CD4-positive, alpha-beta T cell treated with Interleukin-12 subunit alpha and Interleukin-12 subunit beta, for 1 hour (primary cell): ENCODE measurements at places on chromosomes 1 and 21.

- no peak for DNase-seq
Observed at GRCh38 chr21:38413958-38414548, 84.2 kb downstream of the ERG start.

DNA sequence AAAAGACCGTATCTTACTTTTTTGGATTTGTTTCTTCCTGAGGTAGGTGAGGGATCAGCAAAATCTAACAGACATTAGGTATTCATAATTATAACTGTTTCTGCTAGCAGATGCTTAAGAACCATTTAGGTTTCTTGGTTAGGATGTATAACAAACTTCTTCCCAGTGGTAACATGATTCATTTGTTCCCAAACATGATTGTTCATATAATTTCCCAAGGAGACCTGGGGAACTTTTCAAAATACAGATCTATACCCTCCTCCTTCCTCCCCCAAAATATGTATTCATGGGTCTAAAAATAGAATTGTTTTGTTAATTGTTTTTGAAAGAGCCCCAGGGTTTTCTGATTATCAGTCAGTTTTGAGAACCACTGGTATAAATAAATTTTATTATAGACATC, 228.2 kb downstream of the COP1 start:
- DNase-seq: no peak

DNA sequence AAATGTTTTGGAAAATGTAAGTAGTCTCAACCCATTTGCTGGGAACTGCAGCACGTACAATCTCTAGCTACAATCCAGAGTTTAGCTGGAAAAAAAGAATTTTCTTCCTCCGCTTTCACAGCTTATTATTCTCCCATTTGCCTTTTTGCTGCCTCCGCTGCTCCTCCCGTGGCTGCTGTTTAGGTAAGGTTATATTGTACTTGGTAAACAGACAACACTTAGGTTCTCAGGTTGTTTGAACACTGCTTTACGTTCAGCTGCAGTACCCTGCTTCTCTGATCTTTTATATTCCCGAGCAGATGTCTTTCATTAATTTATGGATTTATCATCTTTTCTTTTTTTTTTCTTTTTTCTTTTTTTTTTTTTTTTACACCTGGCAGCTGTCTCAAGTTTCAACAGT, 14.3 kb downstream of the PROX1 start:
- DNase-seq: no peak

- no peak for DNase-seq
Observed at GRCh38 chr1:98497497-98497896, 164.0 kb upstream of the SNX7 start.

GRCh38 chr1:9807541-9807940, 16.2 kb downstream of the CLSTN1 start:
- DNase-seq: no peak

- DNase-seq: no peak
Observed at GRCh38 chr1:79198832-79199231, 192.3 kb upstream of the ADGRL4 start.

DNA sequence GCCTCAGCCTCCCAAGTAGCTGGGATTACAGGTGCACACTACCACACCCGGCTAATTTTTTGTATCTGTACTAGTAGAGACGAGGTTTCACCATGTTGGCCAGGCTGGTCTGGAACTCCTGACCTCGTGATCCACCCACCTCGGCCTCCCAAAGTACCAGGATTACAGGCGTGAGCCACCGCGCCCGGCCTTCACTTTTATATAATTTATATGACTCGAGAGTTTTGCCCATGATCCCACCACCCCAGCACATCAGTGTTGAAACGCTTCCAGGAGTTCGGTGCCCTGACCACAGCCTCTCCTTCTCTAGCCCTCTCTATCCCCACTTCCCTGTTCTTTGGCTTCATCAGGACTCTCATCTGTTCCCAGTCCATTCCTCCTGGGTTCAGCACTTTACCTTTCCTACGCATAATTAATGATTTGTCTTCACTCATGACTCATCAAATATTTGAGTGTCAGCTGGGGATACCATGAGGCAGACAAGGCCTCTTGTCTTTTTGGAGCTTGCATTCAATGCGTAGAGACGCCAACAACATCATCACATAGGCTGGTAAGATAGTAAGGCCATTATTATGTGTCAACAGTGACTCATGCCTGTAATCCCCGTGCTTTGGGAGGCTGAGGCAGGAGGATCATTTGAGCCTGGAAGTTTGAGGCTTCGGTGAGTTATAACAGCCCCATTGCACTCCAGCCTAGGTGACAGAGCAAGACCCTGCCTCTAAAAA, 1.4 kb downstream of the PMF1 start:
- no peak for DNase-seq

DNA sequence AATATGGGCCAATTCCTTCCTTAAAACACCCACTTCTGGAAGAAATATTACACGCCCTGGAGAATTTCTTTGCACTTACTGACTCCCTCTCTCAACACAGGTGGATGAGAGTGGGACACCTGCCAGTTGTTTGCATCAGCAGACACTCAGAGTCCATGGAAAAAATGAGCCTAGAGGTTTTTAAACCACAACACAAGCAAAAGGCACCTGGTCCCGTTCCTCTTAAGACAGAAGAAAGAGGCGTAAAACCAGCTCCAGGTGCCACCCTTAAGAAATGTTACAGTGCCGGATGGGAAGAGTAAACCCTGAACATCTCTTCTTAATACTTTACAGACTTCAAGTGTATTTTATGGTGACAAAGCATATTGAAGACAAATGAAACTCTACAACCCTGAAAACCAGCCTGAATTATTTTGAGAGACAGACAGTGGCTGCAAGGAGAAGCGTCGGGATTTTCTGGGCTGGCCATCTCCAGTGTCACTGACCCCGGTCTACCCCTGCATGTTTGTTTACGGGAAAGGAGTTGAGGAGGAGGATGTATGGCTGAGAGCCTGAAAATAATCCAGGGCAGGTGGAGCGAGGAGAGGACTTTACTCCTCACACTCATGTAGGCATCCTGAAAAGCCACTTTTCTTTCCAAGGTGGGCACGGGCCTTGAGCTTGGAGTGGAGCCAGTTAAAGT, 7.8 kb upstream of the RIPK4 start:
- no peak for DNase-seq

DNA sequence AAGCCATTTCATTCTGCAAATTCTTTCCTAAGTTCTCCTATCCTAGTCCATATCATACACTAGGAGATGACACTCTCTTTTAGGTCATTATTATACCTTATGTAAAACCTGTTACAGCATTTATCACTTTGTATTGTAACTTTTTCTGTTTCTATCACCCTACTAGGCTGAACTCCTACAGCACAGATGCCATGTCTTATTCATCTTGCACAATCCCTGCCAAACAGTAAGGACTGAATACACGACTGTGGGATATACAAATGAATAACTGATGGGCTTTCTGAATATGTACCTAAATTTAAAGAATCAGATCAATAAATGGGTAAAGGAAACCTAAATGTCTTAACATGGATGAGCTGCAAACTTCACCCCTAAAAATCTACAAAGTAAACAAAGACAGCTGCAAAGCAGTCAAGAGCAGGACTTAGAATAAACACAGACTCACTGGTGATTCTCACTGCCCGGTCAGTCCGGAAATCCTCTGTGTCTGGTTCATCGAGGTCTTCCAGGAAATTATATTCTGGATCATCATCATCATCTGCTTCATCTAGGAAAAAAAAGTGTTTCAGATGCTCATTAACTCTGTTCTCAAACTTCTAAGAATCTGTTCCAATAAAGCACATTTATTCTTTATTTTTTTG, 62.3 kb downstream of the GON4L start:
- no peak for DNase-seq

GRCh38 chr21:31604591-31605190, 54.8 kb upstream of the SOD1 start:
- peak; percentile 67 for DNase-seq

- DNase-seq: no peak
Observed at GRCh38 chr1:228160201-228160761, 5.3 kb upstream of the IBA57 start.

GRCh38 chr1:84253891-84254290, 47.6 kb upstream of the SAMD13 start:
- DNase-seq: no peak

GRCh38 chr1:78603206-78603605, 17.0 kb upstream of the IFI44L start:
- no peak for DNase-seq

- no peak for DNase-seq
Observed at GRCh38 chr1:37825506-37825905, 17.5 kb upstream of the YRDC start.

DNA sequence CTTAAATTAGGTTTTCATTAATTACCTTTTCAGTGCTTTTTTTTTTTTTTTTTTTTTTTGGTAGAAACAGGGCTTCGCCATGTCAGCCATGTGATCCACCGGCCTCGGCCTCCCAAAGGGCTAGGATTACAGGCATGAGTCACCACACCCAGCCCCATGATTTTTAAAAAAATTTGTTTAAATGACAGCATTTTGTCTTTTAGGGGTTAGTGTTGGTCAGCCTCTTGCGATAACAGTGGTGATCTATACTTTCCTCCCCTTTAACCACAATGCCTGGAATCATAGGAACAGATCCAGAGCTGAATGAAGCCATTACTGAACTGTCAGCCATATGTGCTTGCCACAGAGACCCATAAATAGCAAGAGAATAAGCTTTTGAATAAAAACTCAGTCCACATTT, 73.9 kb downstream of the CACHD1 start:
- no peak for DNase-seq

DNA sequence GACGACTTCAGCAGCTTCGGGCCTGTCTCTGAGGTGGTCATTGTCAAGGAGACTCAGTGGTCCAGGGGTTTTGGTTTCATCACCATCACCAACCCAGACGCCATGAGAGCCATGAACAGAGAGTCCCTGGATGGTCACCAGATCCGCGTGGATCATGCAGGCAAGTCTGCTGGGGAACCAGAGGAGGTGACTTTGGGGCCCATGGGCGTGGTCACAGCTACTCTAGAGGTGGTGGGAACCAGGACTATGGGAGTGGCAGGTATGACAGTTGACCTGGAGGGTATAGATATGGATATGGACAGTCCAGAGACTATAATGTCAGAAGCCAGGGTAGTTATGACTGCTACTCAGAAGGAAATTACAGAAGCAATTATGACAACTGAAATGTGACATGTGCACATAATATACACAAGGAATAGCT, 19.3 kb upstream of the METTL13 start:
- DNase-seq: no peak

DNA sequence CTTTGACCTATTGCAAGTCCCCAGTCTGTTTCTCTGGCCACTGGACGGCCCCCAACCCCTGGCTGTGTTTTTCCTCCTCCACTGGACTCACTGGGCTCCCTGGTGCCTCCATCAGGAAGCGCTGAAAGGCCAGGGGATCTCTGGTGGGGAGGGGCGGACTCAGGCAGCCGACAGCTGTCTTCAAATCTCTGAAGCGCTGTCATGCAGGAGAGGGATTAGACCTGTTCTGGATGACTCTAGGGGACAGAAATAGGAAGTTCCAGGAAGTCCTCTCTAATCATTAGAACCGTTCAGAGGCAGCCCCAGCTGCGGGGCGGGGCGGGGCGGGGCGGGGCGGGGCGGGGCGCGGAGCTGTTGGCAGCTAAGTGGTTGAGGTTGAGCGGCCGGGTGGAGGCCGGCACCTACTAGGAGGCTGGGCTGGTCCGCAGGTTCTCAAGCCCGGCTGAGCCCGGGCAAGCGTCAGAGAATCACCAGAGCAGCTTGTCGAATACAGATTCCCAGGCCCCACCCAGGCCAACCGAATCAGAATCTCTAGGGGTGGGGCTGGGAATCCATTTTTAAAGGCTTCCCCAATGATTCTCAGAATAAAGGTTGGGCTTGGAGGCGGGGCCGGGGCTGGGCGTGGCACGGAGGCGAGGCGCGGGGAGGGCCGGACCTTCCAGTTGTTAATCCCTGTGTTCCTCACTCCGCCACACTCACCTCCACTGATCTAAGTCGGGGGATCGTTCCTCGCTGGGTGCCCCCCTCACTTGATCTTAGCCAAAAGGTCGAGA, 11.4 kb upstream of the PHLDA3 start:
- peak; percentile 68 for DNase-seq

- no peak for DNase-seq
Observed at GRCh38 chr1:17922833-17923232, 167.7 kb downstream of the ACTL8 start.

GRCh38 chr1:12067900-12068821, 5.1 kb downstream of the TNFRSF8 start:
- peak; percentile 30 for DNase-seq

GRCh38 chr1:165174491-165174890, 182.0 kb downstream of the LMX1A start:
- DNase-seq: no peak
